Hair follicle dermal papilla cell (primary cell): ENCODE measurements at places on chromosomes 11 and 22. TPM values are rescaled to one million over a fixed set of nuclear protein-coding genes. Genes with fewer than 3 reads are reported as not detected.

The CAVIN3 gene
- total RNA-seq, result 251 and 347 TPM in 2 replicates

The KREMEN1 gene
- total RNA-seq, result 35.0 and 39.3 TPM in 2 replicates

The FGF19 gene
- not detected in 2 replicates for total RNA-seq

The TSPAN32 gene
- total RNA-seq, result 2.1 and 2.9 TPM in 2 replicates

The FLRT1 gene
- under 0.01 and 0.32 TPM in 2 replicates for total RNA-seq

The E2F8 gene
- 0.24 TPM in 1 of 2 replicates, not detected in the other for total RNA-seq

The ANO3 gene
- 0.16 and 0.24 TPM in 2 replicates for total RNA-seq

The CD3G gene
- not detected in 2 replicates for total RNA-seq

The P2RY2 gene
- total RNA-seq, result 0.12 and 0.16 TPM in 2 replicates

The GLYAT gene
- not detected in 2 replicates for total RNA-seq
